ENCODE measurements at places on chromosomes 5 and 9. TPM values are rescaled to one million over a fixed set of nuclear protein-coding genes. Genes with fewer than 3 reads are reported as not detected.

The IFNA13 gene
- total RNA-seq, result not detected

- no peak overlapping the region for H3K27ac ChIP-seq
- H3K4me3 ChIP-seq, result no peak overlapping the region
- H3K27me3 ChIP-seq, result no peaks in the 10 kb centered on the region
- peaks cover 24% of the 10 kb centered on the region for H3K4me1 ChIP-seq
- H3K36me3 ChIP-seq, result no peaks in the 10 kb centered on the region
Observed at GRCh38 chr5:110092955-110093785, 403.4 kb downstream of the MAN2A1 start.

- H3K36me3 ChIP-seq, result no peaks in the 10 kb centered on the region
- H3K4me3 ChIP-seq, result no peak overlapping the region
- no peaks in the 10 kb centered on the region for H3K4me1 ChIP-seq
- no peaks in the 10 kb centered on the region for H3K27me3 ChIP-seq
- DNase-seq, result no peak
Observed at GRCh38 chr9:69627281-69627680, 44.9 kb downstream of the APBA1 start.

DNA sequence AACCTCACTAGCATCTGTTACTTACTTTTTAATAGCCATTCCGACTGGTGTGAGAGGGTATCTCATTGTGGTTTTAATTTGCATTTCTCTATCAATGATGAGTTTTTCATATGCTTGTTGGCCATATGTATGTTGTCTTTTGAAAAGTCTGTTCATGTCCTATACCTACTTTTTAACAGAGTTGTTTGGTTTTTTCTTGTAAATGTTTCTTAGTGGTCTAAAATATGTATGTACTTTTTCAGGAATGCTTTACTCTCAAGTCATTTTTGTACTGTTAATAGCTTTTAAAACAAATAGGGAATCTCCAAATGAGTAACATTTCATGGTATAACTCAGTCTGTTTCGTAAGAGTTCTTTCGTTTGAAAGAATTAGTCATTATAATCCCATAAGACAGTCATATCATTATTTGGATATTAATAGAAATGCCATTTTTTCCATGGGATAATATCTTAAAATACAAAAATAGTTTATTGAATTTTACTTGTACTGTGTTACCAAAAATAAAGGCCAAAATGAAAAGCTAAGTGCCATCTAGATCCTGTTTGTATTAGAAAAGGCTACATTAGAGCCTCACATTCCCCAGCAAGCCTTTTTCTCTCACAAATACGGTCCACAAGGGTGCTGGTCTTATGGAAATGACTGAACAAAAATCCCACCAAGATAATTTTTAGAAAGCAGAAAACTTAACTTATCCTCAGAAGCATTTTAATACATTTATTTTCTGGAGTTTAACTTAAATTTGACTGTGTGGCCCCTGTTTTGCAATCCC, 247.7 kb downstream of the PJA2 start:
- H3K27ac ChIP-seq, result no peak overlapping the region
- H3K4me1 ChIP-seq, result no peaks in the 10 kb centered on the region
- no peak for DNase-seq
- no peaks in the 10 kb centered on the region for H3K36me3 ChIP-seq
- H3K4me3 ChIP-seq, result no peak overlapping the region

The AGXT2 gene
- 84.7 TPM for total RNA-seq

The INSL4 gene
- not detected for total RNA-seq
